Esophagus mucosa (tissue), 1 donor: ENCODE measurements at places on chromosomes 5 and 9. TPM values are rescaled to one million over a fixed set of nuclear protein-coding genes. Genes with fewer than 3 reads are reported as not detected.

DNA sequence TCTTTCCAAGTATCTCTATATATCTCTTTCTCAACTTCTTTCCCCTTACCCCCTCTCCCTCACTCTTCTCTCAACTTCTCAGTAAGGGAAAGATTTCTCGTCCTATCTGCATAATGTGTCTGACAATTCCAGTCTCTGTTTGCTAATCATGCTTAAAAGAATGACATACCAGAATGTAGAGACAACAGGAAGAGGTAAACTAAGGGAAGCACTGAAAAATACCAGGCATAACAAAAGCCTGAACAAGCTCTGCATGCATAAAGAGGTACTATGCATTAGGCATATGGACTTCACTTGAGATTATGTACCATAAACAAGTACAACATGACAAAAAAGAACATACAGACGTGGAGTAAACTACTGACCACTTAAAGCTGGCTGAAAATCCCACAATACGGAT is 62.6 kb downstream of the SEMA5A start:
- no peak for ATAC-seq

DNA sequence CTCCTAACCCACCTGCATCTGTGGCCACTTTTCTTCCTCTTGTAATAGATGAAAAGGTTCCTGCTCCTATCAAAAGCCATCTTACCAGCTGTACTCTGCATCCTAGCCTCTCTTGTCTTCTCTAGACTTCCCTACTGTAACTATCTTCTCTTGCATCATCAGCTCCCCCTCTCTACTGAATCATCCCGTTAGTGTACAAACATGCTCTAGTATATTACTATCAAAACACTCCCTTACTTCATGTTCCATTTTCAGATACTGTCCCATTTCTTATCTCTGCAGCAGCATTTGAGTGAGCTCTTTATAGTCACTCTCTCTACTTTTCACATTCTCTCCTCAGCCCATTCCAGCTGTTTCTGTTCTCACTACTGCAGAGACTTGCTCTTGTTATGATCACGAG is 2.8 kb downstream of the SRA1 start:
- no peak for ATAC-seq

DNA sequence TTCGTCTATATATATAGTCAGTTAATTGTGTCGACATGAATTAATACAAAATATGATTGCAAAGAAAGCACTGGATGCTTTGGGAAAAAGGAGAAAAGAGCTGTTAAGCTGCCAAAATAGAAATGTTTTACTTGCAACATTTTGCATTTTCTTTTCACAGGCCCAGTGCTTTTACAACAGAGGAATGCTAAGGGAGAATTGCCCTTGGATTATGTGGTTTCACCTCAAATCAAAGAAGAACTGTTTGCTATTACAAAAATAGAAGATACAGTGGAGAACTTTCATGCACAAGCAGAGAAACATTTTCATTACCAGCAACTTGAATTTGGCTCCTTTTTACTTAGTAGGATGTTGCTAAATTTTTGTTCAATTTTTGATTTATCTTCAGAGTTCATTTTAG is 76.2 kb downstream of the SLF1 start:
- no peak for ATAC-seq

CDC25C gene
- 2.7 TPM for total RNA-seq

DNA sequence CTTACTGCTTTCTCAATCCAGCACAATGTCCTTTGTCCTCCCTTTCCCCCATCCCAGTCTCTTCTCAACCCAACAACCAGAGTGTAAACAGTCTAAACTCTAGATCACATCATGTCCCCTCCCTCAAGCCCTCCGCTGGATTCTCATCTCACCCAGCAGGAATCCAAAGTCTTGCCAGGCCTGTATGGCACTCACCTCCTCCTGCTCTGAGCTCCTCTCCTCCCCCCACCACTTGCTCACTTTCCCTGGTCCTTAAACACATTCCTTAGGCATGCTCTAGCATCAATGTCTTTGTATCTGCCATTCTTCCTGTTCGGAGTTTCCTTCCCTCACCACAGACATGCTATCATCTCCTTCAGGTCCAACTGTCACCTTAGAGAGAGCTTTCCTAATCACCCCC is 78.8 kb downstream of the NIPSNAP3B start:
- ATAC-seq: no peak

DNA sequence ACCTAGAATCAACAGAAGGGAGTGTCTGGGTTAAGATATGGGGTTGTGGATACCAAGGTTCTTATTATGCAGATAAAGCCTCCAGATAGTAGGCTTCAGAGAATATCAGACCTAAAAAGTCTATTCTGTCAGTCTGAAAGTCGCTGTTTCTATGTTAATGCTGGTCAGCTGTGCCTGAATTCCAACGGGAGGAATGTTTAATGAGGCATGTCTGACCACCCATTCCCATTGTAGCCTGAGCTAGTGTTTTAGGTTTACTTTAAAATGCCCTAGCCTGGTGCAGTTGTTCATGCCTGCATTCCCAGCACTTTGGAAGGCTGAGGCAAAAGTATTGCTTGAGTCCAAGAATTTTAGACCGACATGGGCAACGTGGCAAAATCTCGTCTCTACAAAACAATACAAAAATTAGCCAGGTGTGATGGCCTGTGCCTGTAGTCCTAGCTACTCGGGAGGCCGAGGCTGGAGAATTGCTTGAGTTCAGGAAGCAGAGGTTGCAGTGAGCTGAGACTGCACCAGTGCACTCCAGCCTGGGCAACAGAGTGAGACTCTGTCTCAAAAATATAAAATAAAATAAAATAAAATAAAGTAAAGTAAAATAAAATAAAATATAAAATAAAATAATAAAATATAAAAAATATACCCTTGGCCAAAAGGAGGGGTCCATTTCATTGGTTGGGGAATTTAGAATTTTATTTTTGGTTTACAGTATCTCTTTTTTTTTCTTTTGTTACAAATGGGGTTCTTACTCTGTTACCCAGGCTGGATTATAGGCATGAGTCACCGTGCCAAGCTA is 7.8 kb upstream of the SOX30 start:
- no peak for ATAC-seq

GRCh38 chr9:16681652-16681987 is 188.8 kb downstream of the BNC2 start:
- no peak for ATAC-seq

DNA sequence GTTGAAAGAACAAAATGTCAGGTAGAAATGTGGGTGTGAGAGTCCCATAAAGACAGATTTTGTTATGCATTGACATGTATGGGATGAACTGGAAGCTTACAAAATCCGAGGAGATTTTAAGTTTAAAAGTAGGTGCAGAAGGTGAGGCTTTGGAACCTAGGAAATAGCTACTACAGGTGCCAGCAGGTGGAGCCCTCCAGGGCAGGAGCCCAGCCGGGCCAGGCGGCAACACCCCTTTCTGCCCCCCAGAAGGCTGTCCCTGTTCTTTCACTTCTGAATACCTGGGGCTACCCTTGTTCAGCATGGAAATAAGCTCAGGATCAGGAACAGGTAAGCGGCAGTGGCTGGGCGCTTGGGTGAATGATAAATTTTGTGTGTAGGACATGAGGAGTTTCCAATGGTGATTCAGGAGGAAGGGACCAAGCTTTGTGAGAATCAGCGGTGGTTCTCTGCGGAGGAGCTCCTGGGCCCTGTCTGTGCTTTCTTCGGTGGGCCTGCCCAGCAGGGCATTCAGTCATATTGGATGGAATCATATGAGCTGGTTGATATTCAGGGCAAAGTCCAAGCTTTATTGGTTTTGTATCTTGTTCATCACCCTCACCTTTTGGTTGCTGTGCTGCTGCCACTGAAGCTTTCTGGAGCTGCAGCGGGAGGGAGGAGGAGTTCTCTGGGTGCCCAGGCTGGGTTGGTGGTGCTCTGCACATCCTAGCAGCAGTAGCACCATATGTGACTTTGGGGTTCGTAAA is 12.3 kb downstream of the PCBD2 start:
- no peak for ATAC-seq

DNA sequence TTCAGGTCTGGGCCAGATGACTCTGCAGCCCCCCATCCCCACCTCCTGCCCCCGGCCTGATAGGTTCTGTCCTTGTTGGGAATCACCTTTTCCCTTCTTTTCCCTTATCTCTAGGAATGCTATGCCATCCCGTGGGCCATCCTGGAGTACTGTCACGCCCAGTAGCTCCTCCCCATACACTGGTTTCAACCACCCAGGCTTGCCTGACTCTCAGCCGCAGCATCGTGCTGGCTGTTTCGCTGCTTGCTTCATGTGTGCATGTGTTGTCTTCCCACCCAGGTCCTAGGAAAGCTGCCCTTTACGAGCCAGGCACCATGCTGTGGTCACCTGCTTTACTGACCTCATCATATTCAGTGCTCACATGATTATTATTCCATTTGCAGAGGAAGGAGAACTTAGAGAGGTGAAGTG is 71.8 kb downstream of the ANGPTL2 start:
- no peak for ATAC-seq

FAM169A gene
- total RNA-seq: 1.5 TPM

DNA sequence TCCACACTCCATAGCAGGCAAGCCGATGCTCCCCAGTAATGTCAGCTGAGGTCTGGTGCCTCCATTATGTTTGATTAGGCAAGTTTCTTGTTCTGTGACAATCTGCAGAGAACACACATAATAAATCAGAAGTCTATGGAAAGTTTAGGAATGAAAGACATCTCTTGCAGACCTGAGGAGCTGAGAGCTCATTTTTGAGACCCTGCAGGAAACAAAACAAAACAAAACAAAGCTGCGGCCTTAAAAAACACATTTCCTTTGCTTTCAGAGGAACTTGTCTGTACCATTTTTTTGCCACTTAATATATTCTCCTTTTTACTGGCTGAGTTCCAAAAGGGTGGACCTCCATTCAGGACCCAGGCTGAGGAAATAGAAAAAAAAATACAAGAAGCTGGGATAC is 481.2 kb upstream of the DMAC1 start:
- no peak for ATAC-seq

NR6A1 gene
- total RNA-seq: 1.7 TPM

DNA sequence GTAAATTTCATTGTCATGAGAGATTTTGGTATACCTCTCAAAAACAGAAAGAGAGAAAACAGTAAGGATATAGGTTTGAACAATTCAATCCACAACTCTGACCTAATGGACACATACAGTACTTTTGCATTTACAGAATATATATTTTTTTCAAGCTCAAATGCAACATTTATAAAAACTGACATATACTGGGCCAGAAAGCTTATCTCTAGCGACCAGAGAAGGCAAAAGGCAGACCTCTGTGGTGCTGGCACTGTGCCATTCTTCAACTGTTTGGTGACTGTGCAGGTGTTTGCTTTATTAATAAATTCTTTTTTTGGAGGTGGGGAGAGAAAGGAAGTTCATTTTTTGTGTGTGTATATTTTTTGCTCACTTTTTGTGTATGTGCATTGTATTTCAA is 6.0 kb upstream of the PLAC8L1 start:
- ATAC-seq: no peak

DNA sequence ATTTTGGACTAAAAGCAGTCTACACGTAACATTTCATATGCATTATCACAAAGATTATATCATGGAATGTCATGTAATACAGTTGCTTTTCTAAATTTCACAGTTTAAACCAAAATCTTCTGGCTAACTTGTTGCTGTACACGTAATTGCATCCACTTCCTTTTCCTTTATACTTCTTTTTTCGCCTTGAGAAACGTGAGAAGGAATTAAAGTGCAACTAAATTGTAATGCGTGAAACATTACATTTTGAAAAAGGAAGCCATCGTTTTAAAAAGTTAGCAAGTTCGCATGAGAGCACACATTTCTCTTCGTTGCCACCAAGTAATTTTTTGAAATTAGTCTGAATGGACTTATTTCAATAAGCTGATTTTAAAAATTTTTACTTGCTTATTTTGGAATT is 80.0 kb downstream of the MEGF10 start:
- ATAC-seq: no peak

DNA sequence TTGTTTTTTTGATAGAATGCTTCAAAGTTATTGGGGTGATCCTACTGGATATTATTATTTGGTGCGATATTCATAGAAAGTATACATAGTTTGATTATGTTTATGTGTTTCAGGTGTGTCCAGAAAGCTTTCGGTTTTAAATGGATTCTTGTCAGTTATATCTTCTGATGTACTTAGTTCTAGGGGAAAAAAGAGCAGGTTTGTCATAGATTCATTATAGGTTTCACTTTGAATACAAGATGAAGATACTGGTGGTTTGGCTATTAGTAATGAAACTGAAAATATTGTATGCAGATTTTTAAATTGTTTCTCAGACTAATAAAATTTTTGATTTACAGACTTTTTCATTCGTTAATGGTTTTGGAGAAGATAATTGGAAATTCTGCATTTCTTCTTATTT is 98.9 kb downstream of the MAN2A1 start:
- no peak for ATAC-seq

BTNL3 gene
- total RNA-seq: not detected

DNA sequence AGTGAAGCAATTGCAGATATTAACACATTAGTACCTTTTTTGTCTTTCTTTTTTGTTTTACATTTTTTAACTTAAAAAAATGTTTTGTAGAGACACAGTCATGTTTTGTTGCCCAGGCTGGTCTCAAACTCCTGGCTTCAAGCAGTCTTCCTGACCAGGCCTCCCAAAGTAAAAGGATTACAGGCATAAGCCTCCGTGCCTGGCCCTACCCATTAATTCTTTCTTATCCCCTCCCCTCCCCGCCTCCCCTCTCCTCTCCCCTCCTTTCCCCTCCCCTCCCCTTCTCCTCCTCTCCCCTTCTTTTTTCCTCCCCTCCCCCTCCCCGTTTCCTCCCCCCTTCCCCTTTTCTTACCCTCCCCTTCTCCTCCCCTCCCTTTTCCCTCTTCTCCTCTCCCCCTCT is 182.4 kb downstream of the FER start:
- no peak for ATAC-seq

DNA sequence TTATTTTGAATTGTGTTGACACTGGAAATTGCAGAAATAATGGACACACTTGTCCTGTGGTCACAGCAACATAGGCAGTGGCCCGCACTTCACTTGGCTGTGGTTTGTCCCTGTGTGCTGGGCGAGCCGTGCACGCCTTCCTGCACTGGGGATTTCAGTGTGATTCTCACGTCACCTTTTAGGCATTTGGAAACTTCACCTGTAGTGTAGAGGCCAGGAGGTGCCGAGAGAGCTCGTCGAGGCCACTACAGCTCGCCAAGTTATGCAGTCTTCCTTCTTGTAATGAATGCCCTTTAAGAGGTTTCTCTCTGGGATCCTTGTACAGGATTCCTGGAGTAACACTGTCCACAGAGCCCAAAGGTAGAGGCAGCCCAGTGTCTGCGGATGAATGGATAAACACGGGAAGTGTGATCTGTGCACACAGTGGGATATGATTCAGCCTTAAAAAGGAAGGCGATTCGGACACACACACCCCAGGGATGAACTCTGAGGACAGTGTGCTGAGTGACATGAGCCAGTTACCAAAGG is 14.7 kb downstream of the TRAF2 start:
- peak; percentile 42 for ATAC-seq

GRCh38 chr5:138686668-138687067 is 66.6 kb upstream of the CTNNA1 start:
- peak; percentile 90 for ATAC-seq

DNA sequence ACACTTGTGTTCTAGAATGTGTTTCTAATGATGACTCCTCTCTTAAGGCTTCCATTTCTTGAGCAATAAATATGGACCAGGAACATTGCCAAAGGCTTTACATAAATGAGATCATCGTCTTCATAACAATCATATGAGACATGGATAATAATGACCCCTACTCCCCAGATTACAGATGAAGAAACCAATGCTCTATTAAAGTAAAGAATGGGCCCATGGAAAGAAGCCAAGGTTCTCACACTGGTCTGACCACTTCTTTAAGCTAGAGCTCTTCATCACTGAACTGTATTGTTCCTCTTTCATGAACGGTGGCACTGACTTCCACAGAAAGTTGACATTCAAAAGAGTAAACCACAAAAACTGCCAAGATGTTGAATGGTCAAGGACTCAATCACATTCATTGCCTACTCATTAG is 65.3 kb downstream of the MARCHF3 start:
- peak; percentile 79 for ATAC-seq

LRRC19 gene
- total RNA-seq: 0.08 TPM
